ENCODE measurements at places on chromosomes 13 and 19.
A peak's percentile ranks its signal among the peaks of the same experiment; 100 is the strongest.

GRCh38 chr19:19539698-19540063 lies 1.6 kb downstream of the CILP2 start:
- no peak for DNase-seq

DNA sequence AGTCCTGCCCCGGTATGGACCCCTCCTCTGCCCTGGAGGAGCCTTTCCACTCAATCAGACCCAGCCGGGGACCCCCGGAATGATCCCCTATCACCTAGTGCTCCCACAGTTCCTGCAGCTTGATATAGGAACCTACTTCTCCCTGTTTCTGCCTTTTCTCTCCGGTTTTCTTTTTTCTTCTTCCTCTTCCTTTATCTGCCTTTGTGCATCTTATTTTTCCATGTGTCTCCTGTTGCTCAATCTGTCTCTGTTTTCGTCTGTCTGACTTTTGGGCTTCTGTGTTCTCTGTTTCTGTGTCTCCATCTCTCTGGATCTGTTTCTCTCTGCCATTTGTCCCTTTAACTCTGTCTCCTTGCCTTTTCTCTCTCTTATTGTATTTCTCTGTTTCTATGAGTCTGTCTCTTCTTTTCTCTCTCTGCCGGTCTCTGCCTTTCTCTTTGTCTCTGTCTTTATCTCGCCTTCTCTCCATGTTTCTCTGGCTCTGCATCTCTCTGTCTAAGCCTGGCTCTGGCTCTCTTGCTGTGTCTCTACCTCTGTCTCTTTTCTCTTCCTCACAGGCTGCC lies 10.0 kb downstream of the MEGF8 start:
- DNase-seq = no peak

GRCh38 chr13:60583196-60583888 lies 186.3 kb downstream of the TDRD3 start:
- no peak for DNase-seq

DNA sequence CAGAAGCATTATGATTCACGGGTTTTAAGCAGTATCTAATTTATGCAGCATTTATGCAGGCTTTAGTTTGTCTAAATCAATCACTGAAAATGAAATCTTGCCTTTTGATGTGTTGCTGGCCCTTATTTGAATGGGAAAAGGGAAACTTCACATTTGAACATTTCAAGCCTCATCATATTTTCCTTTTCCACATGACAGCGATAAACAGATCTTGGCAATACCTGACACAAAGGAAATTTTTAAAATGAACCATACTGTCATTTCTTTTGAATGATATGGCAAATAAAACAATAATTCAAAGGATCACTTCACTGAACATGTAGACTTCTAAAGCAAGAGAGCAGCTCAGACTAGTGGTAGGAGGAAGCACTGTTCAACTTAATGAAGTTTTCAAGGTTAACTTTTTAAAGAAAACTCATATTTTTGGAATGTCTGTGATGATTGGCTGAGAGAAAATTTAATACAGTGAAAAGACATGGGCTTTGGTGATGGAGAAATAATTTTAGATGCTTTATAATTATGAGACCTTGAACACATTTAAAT lies 198.1 kb downstream of the OXGR1 start:
- no peak for DNase-seq

GRCh38 chr19:3024509-3024869 lies 4.6 kb downstream of the TLE2 start:
- no peak for DNase-seq

DNA sequence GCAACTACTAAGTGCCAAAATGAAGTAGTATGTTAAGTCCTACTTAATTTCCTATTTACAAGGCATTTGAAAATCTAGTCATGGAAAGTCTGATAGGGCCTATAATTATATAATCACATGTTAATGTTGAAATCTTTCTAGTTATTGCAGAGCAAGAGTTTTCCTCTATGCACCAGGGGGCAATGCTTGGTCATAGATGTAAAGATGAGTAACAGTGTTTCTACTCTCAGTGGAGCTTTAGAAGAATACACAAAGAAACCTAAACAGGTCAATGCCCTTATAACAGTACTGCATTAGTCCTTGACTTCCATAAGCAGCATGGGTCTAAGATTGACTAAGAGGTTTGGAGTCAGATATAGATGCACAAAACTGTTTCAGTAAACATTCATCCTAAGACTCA lies 218.7 kb downstream of the KCTD12 start:
- no peak for DNase-seq

DNA sequence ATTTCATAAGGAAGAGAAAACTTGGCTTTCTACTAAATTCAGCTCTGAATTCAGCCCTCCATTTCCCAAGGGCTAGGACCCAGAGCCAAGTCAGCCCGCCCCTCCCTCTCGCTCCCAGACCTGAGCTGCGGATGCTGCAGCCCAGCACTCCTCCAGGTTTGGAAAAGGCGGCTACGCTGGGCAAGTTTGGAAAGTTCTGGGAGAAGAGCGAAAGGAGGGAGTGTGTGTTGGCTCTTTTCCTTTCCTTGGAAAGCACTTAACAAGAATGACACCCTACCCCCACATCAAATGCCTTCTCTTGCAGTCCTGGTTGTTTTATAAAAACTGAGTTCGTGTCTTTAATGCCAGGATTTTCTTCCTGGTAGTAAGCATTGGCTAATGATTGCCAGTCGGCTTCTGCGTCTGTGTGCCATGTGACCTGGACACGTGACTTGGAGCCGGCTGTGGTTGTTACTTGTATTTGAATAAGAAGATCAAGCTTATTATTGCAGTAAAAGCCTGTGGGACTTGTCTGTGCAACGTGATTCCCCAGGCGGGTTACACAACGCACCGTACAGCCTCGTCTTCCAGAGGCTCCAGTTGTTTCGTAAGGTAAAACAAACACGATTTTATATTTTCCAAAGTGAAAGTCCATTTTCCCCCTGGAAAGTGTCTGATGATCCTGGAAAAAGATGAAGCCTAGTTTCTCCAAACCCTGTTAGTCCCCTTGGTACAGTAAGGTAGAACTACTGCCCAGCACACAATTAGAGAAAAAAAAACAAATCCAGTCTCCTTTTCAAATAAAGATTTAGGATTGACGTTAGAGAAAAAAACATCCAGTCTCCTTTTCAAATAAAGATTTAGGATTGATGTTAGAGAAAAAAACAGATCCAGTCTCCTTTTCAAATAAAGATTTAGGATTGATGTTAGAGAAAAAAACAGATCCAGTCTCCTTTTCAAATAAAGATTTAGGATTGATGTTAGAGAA lies 26.8 kb upstream of the UBE2L5 start:
- DNase-seq = peak; percentile 72

DNA sequence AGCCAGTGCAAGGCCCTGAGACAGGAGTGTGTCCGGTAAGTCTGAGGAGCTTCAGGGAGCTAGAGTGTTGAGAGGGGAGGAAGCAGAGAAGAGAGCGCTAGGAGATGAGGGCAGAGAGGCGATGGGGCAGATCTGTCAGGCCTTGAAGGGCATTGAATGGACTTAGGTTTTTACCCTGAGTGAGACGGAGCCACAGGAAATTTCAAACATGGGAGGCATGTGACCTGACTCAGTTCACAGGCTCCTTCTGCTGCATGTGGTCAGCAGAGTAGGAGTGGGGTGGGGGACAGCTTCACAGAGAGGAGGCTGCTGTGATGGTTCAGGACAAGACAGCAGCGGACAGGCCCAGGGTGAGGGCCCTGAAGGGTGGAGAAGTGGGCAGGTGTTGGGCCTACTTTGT lies 2.5 kb upstream of the FAM98C start:
- no peak for DNase-seq

DNA sequence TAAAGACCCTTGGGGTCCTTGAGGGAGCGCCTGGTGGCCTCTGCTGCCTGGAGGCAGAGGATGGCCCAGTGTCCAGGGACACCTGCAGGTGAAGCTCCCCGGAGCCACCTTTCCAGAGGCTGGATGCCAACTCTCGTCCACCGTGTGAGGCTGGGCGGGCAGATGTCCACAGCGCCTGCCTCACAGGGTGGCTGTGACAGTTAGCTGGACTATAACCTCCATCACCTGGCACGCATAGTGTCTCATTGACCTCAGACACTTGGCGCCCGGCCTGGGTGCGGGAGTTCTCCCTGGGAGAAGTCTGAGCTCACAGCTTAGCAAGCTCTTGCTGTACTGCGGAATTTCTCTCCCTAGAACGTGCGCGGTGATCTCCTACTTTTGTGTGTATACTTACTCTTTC lies 9.8 kb downstream of the BICRA start:
- DNase-seq = no peak

GRCh38 chr13:39776439-39776838 lies 121.0 kb downstream of the COG6 start:
- no peak for DNase-seq

DNA sequence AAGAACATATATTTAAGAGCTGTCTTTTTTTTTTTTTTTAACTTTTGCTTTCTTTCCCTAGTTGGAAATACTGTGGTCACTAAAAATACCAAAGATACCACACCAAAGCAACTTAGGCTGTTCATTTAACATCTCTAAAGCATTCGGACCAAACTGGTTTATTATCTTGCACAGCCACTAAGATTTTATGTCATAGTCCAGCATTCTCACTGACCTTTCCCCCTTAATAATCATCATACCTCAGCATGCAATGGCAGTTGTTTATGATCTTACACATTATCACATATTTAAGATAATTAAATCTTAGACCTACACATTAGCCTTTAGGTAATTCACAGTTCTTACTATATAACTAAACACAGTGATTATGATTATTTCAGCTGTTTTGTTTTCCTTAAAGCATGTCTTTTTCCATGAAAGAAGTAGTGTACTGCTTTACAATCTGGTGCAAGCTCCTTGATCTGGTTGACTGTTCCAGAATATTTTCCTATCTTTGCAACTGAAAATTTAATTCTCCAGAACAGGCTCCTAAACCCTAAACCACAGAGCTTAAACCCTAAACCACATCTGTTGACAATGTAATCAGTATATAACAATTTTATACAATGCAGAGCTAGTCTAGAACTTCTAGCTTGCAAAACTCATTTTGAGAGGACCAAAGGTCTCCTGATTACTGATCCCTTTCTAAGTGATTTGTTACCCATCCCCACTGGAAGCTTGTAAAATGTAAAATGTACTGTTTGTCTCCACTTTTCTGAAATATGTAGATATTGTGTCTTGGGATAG lies 74.2 kb downstream of the CDK8 start:
- DNase-seq = no peak

DNA sequence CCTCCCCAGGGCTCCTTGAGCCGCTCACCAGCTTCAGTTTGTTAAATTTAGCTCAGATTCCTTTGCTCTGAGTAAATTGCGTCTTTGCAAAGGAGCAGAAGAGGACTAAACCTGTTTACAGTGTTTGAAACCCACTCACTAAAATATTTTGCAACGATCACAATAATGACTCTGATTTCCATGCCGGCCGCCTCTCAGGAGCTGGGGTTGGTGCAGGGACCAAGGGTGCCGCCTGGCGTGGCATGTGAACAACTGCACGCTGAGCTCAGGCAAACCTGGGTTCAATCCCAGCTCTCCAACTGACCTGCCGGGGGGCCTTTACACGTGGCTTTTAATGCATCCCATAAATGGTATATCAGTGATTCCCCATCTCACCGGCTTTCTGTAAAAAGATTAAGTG lies 68.7 kb upstream of the CACNA1A start:
- no peak for DNase-seq

DNA sequence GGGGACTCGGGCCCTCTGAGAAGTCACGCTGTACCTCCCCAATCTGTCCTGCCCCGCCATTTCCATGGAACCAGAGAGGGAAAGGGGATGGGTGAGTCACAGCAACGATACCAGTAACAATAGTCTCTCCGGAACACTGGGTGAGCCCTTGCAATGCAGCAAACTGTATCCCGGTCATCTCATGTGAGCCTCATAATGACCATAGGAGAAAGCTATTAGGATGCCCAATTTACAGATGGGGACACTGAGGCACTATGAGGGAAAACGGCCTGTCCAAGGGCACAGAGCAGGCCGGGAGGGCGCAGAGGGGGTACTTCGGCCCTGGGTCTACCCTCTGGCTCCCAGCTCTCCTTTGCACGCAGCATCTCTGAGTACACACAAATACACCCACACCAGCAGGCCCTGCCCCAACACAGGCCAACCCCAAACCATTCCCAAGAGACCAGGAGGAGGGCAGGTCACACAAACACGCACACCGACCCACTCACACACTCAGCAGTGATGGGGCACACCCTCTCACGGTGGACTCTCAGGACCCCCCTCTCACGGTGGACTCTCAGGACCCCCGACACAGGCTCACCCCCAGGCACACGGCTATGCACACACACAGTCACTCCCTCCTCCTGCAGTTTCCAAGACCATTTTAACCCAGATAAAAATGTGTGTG lies 18.2 kb downstream of the LRRC4B start:
- no peak for DNase-seq

DNA sequence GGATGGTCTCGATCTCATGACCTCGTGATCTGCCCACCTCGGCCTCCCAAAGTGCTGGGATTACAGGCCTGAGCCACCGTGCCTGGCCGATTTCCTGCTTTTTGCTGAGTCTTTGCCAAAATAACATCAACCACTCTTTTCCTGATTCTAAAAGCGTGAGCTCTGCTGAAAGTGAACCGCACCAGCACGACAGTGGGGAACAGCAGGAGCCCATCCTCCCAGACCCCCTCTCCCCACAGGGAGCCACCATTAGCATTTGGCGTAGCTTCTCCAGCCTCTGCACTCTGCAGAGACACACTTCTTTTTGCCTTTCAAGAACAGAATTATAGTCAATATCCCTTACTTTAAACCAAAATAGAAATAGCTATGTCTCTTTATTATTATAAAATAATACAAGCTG lies 41.3 kb downstream of the MYH14 start:
- no peak for DNase-seq

DNA sequence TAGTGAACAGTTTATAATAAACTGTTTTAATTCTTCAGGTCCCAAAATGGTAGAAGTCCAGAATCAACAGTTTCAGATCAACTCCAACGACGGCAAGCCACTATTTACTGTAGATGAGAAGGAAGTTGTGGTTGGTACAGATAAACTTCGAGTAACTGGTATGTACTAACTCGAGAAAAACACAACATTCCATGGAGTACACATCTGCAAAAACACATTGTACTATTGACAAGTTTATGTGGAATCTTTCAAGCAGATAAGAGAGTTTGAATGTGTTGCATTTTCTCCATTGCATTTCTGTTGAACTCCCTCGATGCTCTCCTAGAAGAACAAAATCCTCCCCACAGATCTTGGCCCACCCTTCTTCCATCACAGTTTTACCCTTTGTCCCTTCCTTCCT lies 98.5 kb downstream of the SGCG start:
- DNase-seq = no peak

GRCh38 chr19:49441210-49441959 lies at the start of gene SLC17A7:
TSS of gene SLC17A7 (minus strand) at chr19:49441527. CDS start at chr19:49441379, 148 bp downstream.
- no peak for DNase-seq

DNA sequence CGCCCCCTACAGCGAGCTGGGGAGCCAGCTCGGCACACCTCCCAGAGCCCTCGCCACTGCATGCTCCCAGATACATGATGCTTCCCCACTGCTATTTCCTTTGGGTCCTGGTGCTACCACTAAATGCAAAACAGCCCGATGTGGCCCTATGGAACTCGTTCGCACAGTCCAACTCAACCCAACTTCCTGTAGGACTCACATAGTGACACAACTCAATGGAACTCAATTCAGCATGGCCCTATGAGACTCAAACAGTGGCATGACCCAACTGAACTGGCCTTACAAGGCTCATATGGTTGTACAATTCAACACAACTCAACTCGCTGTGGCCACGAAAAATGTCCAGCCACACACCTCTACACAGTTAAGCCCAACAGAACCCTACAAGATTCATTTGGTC lies 3.5 kb downstream of the KCNA7 start:
- no peak for DNase-seq
